ENCODE measurements at places on chromosomes 6 and 20.
A peak's percentile ranks its signal among the peaks of the same experiment; 100 is the strongest.

GRCh38 chr6:80446454-80447045, 340.1 kb downstream of the BCKDHB start:
- DNase-seq: no peak

DNA sequence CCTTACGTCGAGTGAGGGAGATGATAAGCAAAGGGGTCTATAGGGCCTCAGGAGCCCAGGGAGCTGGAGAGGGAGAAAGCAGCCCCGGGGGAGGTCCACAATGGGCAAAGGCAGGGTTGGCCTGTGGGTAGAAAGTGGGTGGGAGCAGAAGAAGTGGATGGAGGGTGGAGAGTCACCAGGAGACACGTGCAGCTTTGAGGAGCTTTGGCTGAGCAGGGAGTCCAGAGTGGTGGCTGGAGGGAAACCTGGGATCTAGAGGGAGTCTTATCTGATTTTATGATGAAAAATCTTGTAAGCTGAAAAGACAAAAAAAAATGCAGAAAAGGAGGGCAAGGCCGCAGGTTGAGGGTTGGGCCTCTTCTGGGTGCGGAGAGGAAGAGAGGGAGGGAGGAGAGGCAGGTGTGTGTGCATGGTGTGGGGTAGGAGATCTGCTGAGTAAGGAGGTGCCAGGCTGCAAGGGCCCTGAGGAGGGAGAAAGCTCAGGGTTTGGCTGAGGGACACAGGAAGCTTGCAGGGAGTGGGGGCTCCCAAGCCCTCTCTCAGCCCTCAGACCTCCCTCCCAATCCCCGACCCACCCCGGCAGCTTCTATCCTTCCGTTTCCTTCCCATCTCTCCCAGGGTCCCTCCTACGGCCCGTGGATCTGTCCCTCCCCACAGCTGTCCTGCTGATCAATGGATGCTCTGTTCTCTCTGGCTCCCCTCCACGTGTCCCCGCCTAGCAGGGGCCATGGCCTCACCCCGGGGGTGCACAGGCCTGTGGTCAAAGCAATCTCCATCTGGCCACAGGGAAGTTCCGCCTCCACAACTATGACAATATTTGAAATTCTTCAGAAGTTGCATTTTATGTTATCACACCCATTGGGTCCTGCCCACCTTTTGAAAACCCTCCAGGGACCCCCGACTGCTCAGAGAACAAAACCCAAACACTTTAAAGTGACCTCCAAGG, 17.1 kb upstream of the BPI start:
- DNase-seq: no peak

GRCh38 chr6:53154071-53154470, 5.4 kb upstream of the GCM1 start:
- no peak for DNase-seq

GRCh38 chr6:107670792-107671199, 153.3 kb downstream of the SCML4 start:
- DNase-seq: no peak

GRCh38 chr20:18793625-18794427, 19.8 kb upstream of the SCP2D1 start:
- DNase-seq: peak; percentile 86

GRCh38 chr20:22819112-22819511, 216.0 kb upstream of the SSTR4 start:
- no peak for DNase-seq

GRCh38 chr6:141035312-141036200, 1097.2 kb upstream of the GJE1 start:
- no peak for DNase-seq

- no peak for DNase-seq
Measured at GRCh38 chr20:41574802-41575389, 43.3 kb downstream of the CHD6 start.

GRCh38 chr6:11198663-11199603, 33.5 kb downstream of the NEDD9 start:
- DNase-seq: no peak

- DNase-seq: no peak
Measured at GRCh38 chr6:168852376-168852884, 401.2 kb downstream of the THBS2 start.

- DNase-seq: peak; percentile 75
Measured at GRCh38 chr20:59701236-59701635, 96.9 kb downstream of the PHACTR3 start.

GRCh38 chr20:56422824-56423189, 10.7 kb downstream of the CASS4 start:
- DNase-seq: no peak

Data from NCI-H446 treated with DMSO at 0.1 percent for 48 hours (cell line).